ENCODE measurements at places on chromosomes 7 and 10. TPM values are rescaled to one million over a fixed set of nuclear protein-coding genes. Genes with fewer than 3 reads are reported as not detected.

GRCh38 chr10:129046962-129047361 is 420.1 kb upstream of the MGMT start:
- DNase-seq, result no peak

DNA sequence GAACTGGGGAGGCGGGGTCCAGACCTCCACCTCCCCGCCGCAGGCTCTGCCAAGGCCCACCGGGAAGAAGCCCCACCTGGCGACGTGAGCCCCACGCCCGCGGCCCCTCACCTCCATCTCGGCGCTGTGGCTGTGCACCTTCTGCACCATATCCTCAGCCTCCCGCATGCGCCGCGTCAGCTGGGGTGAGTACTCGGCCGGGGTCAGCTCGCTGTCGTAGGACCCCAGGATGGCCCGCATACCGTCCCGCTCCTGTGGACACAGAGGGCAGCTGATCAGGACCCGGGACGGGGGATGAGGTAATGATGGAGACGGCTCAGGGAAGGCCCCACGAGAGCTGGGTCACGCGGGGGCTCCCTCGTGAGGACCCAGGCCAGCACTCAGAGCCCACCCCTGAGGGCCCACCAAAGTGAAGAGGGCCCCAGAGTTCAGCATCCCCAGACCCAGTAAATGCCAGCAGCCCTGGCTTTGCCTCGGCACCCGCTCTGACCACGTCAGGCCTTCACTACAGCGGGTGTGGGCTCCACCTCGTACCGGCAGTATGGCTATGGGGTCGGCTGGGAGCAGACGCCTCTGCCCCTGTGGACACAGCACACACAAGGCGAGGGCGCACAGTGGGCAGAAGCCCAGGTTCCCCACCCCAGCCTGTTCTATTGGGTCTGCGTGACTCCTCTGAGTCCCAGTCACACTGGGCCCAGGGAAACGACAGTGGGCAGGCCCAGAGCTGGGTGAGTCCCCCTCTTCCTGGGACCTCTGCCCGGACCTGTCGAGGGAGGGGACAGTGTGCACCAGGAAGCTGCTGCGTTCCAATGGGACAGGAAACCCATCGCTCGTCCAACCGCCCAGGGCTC is 218.1 kb downstream of the MAD1L1 start:
- DNase-seq, result peak; percentile 37

- DNase-seq, result no peak
Measured at GRCh38 chr10:51363415-51363814, 289.1 kb downstream of the PRKG1 start.

- no peak for DNase-seq
Measured at GRCh38 chr10:92961638-92962037, 99.0 kb upstream of the CYP26C1 start.

Gene ZEB1
- 83.7 TPM for total RNA-seq

DNA sequence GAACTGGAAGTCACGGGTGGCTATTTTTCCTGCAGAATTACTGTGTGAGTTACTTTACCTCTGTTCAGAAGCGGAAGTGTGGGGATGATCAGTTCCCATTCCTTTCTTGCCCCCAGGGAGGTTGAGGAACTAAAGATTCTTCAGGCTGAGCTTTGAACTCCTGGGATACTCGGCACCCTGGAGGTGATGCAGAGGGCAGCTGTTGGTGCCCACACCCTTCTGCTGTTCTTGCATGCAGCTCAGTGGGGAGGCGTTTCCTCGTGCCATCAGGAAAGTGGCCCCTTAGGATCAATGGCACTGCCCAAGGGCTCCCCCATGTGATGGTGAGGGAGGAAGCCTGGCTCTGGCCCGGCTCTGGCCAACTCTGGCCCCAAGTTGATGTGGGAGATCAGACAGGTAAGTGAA is 44.7 kb upstream of the MXI1 start:
- DNase-seq, result no peak

Gene KCNMA1
- 2.0 TPM for total RNA-seq

GRCh38 chr10:113991091-113991860 is 52.4 kb upstream of the ADRB1 start:
- no peak for DNase-seq

- DNase-seq, result no peak
Measured at GRCh38 chr10:93063144-93063976, 2.8 kb downstream of the CYP26C1 start.

Gene ZNF800
- 17.6 TPM for total RNA-seq

DNA sequence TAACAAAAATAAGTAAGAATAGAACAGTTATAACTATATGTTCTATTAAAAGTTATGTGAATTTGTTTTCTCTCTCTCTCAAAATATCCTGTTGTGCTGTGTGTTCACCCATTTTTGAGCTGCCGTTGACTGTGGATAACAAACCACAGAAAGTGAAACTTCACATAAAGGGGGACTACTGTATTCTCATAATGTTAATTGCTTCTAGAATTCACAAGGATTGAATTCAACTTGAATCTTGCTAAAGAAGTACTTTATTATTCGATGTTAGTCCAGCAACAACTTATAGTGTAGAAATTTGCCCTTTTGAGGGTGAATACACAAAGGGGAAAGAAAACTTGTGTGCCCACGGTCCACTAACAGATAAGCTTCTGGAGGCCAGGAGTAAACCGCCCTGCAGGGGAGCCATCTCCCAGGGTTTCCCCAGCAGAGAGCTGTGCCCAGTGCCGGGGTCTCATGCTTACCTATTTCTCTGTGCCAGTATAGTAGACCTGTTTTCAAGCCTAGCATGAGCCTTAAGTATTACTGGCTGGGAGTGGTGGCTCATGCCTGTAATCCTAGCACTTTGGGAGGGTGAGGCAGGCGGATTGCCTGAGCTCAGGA is 87.1 kb downstream of the KAT6B start:
- no peak for DNase-seq

GRCh38 chr10:18230794-18231193 is 90.6 kb downstream of the CACNB2 start:
- DNase-seq, result no peak

- no peak for DNase-seq
Measured at GRCh38 chr10:17235136-17235535, 7.1 kb downstream of the VIM start.

DNA sequence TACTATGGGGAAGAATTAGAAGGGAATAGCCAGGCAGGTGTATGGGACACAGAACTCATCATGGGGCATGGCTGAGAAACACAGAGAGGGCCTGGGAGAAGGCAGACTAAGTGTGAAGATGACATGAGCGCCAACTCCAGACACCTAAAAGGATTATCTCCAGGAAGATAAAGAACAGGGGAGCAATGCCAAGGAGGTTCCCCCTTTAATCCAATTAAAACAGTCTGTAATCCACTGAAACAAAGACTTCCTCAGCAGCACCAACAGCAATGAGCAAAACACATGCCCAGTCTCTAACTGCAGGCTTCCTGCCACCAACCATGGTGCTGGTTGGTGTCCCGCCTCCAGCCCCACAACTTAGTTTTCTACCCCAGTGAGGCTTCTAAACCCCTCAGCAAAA is 108.9 kb downstream of the GRID1 start:
- no peak for DNase-seq

- no peak for DNase-seq
Measured at GRCh38 chr10:3396116-3396515, 223.5 kb upstream of the PITRM1 start.

DNA sequence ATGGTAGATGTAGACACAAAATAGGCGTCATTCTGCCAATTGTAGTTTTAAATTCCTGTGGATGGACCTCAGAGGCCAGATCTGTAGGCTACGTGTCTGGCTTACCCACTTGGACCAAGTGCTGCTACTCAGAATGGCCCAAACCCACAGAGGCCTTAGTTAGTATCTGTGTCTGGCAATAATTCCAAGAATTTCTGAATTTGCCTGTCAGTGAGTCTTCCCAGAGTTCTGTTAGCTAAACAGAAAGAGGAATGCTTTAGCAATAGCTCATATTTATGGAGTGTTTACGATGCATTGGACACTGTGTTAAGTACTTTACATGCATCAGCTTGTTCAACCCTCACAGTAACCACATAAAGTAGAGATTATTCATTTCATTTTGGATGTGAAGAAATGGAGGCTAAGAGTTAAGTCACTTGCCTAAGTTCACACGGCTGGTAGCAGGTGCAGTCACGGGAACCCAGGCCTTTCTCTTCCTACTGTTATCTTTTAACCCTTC is 231.8 kb downstream of the PTEN start:
- DNase-seq, result no peak

DNA sequence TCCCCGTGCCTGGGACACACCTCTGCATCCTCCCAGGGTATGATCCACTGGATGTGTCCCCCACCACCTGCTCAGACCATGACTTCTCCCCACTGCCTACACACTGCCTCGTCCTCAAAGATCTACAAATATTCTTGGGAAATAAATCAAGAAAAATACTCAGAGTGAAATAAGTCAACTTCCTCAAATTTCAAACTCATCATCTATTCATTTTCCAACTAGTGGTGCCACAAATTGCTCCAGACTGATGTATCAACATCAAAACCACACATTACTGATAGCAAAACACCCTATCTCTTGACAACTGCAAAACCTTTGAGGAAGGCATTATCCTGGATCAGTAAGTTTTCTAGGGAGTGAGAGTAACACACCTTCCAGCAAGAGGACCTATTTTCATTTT is 87.7 kb downstream of the GRB10 start:
- DNase-seq, result no peak

GRCh38 chr10:131641898-131642297 is 258.9 kb upstream of the PPP2R2D start:
- no peak for DNase-seq

Gene RADIL
- 4.0 TPM for total RNA-seq

Gene DKK1
- not detected for total RNA-seq

GRCh38 chr7:158977981-158978380 is 121.6 kb downstream of the DYNC2I1 start:
- no peak for DNase-seq

Gene DMBT1
- not detected for total RNA-seq

- DNase-seq, result no peak
Measured at GRCh38 chr7:106038916-106039315, 73.2 kb downstream of the SYPL1 start.

Gene MOGAT3
- total RNA-seq, result not detected

Gene DNAH11
- total RNA-seq, result 0.03 TPM

GRCh38 chr7:10821156-10821555 is 152.5 kb upstream of the PHF14 start:
- DNase-seq, result no peak

GRCh38 chr10:66888237-66888636 is 37.6 kb upstream of the LRRTM3 start:
- DNase-seq, result no peak

DNA sequence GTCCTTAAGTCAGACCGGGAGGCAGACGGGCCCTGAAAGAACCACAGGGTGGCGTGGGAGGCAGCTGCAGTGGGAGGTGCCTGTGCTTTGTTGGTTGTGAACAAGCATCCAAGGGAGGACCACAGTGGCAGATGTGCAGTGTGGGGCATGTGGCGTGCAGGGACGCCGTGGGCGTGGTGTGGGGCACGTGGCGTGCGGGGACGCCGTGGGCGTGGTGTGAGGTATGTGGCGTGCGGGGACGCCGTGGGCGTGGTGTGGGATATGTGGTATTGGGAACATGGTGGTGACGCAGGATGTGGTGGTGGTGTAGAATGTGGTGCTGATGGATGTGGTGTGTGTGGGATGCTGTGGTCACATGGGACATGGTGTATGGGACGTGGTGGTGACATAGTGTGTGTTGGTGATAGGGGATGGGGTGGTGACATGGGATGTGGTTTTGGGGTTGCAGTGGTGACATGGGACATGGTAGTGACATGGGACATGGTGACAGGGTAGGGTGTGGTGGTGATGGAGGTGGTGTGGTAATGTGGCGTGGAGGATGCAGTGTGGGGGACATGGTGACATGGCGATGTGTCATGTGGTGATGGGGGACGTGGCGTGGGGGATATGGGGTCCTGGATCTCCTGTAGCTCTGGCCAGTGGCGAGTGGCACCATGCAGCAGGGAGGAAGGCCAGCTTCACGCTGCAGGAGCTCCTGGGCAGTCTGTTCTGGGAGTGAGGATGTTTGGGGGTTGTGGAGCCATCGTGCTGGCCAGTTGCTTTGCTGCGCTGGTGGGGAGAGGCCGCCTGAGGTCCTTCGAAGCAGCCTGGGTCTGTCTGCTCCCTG is 78.8 kb downstream of the INPP5A start:
- DNase-seq, result no peak

GRCh38 chr10:4231439-4231838 is 446.4 kb upstream of the KLF6 start:
- DNase-seq, result no peak

- no peak for DNase-seq
Measured at GRCh38 chr7:12612622-12613021, 42.1 kb downstream of the SCIN start.

Gene TBC1D12
- total RNA-seq, result 4.4 TPM

- no peak for DNase-seq
Measured at GRCh38 chr7:4561795-4562194, 120.3 kb upstream of the FOXK1 start.

GRCh38 chr7:47435889-47436312 is 146.0 kb downstream of the TNS3 start:
- DNase-seq, result peak; percentile 81

Gene TMEM130
- total RNA-seq, result not detected

Gene CNNM1
- total RNA-seq, result 0.13 TPM

DNA sequence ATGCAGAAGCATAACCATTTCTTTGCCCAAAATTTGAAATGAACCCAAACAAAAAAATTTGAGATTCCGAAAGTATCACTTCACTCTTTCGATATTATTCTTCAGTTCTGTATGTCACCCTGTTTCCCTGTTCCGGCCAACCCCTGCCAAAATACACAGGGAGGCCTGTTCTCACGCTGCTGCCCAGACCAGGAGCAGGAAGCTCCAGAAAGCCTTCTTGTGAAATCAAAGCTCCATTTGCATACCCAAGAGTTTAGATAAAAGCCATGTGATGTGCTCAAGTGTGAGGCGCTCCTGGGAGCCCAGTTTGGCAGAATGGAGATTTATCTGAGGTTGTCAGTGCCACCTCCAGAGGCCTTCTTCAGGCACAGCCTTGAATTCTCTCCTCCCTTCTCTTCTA is 236.2 kb downstream of the FGFR2 start:
- DNase-seq, result no peak

DNA sequence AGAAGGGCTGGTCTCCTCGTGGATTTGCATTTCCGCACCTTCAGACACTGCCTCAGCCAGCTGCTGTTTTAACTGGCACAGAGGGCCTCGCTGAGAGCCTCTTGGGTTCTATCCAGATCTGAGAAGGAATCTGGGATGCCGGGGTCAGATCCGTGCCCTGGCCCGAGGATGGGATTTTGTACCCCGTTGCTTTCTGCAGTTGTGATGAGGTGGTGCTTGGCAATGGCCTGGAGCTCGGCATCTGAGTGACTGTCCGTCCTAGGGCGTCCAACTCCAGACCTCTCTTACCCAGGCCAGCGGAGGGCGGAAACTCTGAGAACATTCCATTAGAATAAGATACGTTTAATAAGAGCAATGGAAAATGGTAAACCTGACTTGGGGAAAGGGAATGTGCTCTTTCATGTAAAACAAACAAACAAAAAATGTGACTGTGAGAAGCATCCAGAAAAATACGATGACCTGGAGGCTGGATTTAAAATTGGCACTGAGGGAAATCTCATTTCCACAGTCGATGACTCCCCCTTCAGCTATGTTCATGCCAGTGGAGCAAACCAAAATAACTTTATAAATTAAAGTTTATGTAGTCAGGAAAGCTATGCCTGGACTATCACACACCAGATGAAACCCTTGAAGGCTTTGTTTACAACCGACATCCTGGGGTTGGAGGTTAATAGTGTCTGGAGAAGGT is 39.6 kb downstream of the GRK5 start:
- peak; percentile 60 for DNase-seq

GRCh38 chr10:31011017-31011664 is 20.5 kb downstream of the ZNF438 start:
- no peak for DNase-seq

- DNase-seq, result no peak
Measured at GRCh38 chr7:145817687-145818086, 298.9 kb upstream of the CNTNAP2 start.

GRCh38 chr7:2632733-2633537 is 1.1 kb downstream of the TTYH3 start:
- peak; percentile 77 for DNase-seq

GRCh38 chr7:157043745-157044144 is 33.3 kb upstream of the MNX1 start:
- DNase-seq, result no peak

Data from Right ventricle myocardium superior (tissue), 1 donor.